ENCODE measurements at places on chromosomes 3 and 15.

DNA sequence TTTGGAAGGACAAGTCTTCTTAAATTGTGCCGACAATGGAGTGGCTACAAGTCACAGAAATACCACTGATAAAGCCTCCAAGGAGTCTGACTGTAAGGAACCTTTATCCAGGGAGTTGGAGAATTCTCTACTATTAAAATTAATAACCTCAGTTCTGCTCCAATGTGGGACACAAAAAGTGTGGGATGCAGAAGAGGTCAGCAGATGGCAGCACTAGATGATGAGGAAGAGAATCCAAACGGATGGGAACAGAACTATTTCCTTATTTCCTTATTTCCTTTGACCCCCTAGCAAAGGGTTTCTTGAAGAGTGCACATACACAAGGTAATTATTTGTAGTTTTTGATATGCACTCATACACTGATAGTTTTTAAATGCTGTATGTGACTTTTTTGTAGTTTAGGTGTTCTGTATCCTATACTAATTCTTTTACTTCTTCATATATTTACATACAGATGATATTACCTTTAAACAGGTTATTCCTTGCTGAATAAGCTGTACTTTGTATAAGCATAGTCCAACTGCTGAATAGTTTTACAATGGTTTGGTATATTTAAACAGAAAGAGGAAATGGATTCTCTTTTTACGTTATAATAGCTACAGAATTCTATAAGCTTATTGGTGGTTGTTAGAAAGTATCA lies 25.6 kb upstream of the NLGN1 start:
- DNase-seq, result no peak

DNA sequence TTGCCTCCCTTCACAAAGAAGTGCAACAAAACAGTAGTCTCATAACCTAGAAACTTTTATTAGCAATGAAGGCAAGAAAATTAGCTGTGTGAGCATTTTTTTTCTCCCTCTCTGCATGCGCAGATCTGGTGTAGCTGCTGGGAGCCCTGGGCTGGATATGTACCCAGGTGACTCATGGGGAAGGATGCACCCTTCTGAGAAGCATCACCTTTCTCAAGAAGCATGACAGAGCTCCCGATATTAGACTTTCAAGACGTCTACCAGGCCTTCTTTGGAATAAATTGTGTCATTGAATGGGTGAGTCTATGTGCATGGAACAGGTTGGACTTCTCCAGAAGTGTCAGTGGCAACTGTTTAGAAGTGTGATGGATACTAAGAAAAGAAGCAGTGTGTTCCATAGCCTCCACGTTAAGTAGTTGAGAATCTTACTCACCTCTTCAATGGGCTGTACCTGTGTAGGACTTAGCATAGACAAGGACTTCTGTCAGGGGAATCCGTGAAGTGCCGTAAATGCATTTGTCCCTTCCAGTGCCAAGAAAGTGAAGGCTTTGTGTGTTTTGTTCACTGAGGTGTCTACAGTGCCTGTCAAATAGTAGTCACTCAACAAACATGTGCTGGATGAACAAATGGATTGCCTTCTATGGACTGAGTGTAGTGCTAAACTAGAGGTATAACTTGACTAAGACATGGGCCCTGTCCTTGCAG lies 47.7 kb upstream of the RASGRP1 start:
- DNase-seq, result no peak

DNA sequence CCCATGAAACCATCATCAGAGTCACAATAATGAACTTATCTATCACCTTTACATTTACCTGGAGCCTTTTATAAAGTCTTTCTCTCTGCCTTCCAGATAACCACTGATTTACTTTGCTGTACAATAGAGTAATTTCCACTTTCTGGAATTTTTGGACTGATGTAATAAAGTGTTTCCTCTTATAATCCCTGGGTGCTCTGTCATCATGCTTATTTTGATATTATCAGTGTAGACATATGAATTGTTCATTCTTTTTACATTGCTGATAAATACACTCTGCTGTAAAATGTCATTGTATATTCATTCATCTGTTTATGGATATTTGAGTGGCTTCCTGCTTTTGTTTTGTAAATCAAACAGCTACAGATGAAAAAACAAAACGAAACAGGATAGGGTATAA lies 27.0 kb upstream of the IREB2 start:
- no peak for DNase-seq

GRCh38 chr3:4928277-4928789 lies 50.9 kb upstream of the BHLHE40 start:
- DNase-seq, result no peak

DNA sequence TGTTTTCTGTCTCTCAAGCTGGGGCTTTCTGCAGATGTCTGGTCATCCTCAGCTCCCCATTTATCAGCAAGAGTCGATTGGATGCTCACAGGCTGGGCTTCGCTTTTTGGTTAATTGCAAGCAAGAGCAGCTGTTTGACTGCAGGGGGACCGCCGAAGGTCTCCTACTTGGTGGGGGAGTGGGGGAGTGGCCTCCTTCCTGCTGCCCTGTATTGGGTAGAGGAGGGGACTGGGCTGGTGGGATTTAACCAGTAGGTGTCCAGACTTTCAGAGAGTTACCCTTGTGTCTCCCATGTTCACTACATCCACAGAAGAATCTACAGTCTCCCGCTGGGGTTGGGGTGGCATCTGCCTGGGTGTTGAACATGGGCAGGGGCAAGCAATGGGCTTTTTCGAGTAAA lies 78.7 kb downstream of the PLXNA1 start:
- no peak for DNase-seq
